ENCODE measurements at places on chromosomes 5 and 9. TPM values are rescaled to one million over a fixed set of nuclear protein-coding genes. Genes with fewer than 3 reads are reported as not detected.

IL9 gene
- not detected for total RNA-seq

EIF4EBP3 gene
- total RNA-seq = 3.6 TPM

GRCh38 chr9:132708769-132709430, 38.6 kb downstream of the GTF3C4 start:
- no peak overlapping the region for H3K27ac ChIP-seq
- H3K4me3 ChIP-seq = no peak overlapping the region
- peaks cover 9% of the 10 kb centered on the region for H3K27me3 ChIP-seq
- H3K36me3 ChIP-seq = no peaks in the 10 kb centered on the region
- no peak for DNase-seq
- H3K4me1 ChIP-seq = no peaks in the 10 kb centered on the region

- H3K27me3 ChIP-seq = no peaks in the 10 kb centered on the region
- no peak overlapping the region for H3K27ac ChIP-seq
- no peaks in the 10 kb centered on the region for H3K4me1 ChIP-seq
- no peaks in the 10 kb centered on the region for H3K36me3 ChIP-seq
Observed at GRCh38 chr9:17520268-17521064, 58.4 kb upstream of the SH3GL2 start.

GRCh38 chr9:121360601-121361374, 9.3 kb downstream of the STOM start:
- H3K4me3 ChIP-seq = no peak overlapping the region
- peak; percentile 90 for DNase-seq
- H3K27ac ChIP-seq = peak overlapping the region; percentile 74
- H3K27me3 ChIP-seq = no peaks in the 10 kb centered on the region

DNA sequence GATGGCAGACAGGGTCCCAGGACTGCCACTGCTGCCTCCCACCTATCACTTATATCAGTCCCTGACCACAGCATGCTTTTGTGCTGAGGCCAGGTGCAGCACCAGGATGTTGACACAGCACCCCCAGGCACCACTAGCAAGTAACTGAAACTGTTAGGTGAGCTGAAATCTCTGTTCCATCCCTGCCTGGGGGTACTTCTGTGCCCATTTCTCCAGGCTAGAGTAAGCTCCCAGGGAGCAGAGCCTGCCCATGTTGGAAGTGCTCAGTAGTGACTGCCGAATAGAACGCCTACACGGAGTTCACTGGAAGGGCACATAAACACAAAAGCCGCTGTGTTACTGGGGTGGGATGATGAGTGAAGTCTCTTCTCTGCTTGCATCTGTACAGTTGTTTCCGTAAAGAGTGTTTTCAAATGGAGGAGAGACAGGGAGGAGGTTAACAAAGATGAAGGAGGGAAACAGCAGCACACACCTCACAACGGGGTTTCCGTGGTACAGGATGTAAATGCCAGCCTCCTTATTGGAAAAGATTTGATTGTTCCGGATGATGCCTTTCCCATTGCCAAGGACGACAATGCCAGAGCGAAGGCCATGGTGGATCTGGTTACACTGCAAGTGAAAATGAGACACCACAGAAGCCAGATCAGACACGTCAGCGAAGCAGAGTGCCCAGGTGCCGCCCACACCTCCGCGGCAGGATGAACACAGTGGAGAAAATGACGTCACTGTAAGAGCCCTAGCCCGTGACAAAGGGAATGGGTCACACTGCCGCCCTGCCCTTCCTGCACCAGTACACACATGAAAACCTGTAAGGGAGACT, 43.1 kb downstream of the POLR1E start:
- peaks cover 4% of the 10 kb centered on the region for H3K36me3 ChIP-seq
- peak; percentile 53 for DNase-seq
- H3K27ac ChIP-seq = no peak overlapping the region
